ENCODE measurements at places on chromosomes 3 and 15.

GRCh38 chr15:36911322-36911944 is 188.9 kb downstream of the MEIS2 start:
- DNase-seq = peak; percentile 45

DNA sequence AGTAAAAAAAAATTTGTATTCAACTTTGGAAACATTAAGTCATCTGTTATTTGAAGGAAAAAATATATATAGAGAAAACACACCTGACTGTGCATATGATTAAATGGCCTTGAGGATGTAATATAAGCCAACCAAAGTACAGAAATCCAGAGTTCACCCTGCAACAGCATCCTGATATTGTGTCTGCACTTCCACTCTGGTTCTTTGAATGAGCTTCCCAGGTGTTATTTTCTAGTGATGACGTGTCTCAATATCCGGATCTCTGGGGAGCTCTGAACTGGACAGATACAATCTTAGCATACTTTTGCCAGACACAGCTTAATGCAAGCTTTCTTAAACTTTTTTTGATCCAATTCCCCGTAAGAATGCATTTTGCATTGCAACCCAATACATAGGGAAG is 19.5 kb upstream of the PIK3CB start:
- DNase-seq = no peak

DNA sequence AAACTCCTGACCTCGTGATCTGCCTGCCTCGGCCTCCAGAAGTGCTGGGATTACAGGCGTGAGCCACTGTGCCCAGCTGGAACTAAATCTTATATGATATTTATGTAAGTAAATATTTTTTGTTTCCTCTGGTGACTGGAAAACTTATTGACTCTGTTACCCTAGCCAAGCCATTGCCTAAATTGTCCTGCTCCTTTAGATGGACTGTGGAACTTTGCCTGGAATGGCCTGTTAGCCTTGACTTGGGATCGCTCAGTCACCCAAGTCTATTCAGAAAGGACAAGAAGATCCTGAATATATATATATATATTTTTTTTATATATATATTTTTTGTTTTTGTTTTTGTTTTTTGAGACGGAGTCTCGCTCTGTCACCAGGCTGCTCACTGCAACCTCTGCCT is 113.9 kb downstream of the PDE8A start:
- no peak for DNase-seq

GRCh38 chr15:69046781-69047180 is 32.3 kb downstream of the NOX5 start:
- DNase-seq = no peak

GRCh38 chr3:150631515-150632221 is 28.5 kb downstream of the SELENOT start:
- no peak for DNase-seq

DNA sequence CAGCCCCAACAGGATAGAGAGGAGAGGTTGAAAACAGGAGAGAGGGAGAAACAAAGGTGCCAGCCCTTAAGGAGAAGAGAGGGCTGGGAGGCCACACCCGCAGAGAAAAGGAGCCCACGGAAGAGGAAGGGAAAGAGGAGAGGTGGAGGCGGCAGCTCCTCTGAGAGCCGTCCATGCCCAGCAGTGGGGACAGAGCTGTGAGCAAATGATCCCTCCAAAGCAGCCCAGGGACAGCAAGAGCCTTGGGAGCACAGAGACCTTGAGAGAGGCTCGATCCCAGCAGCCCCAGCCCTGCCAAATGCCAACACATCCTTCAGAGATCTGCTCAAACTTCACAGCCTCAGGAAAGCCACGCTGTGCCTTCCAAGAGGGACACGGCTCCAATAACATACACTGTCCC is 66.7 kb upstream of the CORO2B start:
- DNase-seq = no peak

- no peak for DNase-seq
Observed at GRCh38 chr15:85760049-85760448, 34.7 kb downstream of the KLHL25 start.

GRCh38 chr15:31324186-31324585 is 2.4 kb upstream of the KLF13 start:
- DNase-seq = no peak

DNA sequence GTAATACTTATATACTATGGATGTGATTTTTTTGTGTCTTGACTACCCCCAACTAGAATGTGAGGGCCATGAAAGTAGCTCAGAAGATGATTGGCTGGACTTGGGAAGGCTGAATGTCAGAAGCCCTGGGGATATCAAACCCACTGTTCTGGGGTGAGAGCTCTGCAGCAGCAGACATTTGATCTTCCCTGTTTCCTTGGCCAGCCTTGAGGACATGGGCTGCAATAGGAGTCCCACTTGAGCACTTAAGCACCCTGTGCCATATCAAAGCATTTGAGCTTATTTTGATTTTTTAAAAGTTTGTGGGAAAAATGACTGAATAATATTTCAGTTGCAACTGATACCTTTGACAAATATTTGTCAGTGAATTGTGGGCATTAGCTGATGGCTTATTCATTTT is 21.7 kb downstream of the GTF2E1 start:
- peak; percentile 29 for DNase-seq

DNA sequence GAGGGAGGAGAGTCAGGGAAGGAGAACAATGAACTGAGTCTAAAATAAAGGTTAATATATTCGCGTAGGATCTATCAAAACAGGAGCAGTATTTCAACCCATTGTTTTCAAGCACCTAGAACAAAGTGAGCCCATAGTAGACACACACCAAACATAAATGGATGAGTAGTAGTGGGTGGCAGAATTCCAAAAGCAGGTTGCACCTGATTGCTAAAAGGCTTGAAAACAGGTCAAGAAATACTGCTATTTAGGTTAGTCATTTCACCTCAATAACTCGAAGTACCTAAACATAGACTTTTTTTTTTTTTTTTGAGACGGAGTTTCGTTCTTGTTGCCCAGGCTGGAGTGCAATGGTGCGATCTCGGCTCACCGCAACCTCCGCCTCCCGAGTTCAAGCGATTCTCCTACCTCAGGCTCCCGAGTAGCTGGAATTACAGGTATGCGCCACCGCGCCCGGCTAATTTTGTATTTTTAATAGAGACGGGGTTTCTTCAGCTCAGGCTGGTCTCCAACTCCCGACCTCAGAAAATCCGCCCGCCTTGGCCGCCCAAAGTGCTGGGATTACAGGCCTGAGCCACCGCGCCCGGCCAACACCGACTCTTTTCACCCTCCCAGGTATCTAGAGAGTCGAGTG is 855 bp upstream of the ABHD5 start:
- DNase-seq = no peak

GRCh38 chr15:99443056-99443756 is 122.6 kb upstream of the MEF2A start:
- DNase-seq = no peak

DNA sequence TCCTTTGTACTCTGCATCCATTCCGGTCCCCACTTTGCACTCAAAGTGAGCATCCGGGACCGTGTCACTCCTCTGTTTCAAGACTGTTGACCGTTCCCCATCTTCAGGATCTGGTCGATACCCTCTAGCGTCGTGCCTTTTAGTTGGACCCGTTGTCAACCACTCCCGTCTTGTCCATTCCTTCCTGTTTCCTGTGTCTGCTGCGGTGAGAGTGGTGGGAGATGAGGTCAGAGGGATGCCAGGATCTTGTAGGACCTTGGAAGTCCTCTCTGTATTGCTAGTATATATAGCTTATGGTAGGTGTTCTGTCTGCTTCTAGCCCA is 624 bp downstream of the BRK1 start:
- DNase-seq = peak; percentile 37

DNA sequence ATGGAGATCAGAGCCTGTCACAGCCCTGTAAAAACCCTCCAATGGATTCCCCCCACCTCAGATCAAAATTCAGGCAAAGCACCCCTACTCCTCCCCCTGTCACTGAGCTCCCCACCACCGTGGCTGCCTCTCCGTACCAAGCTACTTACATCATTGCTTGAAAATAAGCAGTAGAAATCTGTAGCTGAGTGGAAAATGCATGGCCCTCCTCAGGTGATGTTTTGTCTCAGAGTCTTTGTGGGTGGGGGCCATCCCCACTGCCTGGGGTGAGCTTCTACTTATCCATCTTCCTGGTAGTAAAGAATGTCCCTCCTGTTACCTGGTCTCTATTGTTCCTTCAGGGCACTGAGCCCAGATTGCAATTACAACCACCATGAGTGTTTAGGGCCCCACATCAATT is 34.5 kb downstream of the SLCO2A1 start:
- DNase-seq = no peak

DNA sequence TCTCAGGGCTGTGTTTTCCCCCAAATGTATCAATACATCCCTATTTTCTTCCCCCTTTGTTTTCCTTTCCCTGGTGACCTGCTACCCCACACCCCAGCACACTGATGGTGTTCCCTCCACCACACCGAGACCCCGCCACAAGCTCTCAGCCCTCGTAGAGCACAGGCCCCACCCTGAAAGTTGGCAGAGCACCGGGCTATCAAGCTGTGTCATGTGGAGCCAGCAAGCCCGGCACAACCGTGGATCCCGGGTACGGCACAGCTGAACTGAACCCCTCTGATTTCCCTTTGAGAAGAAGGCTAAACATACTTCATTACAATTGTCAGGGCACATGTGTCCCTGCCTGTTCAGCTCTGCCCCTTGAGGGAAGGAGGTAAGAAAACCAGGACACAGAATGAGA is 69.9 kb downstream of the LRIG1 start:
- DNase-seq = no peak

GRCh38 chr15:40787991-40788390 is 18.2 kb downstream of the C15orf62 start:
- no peak for DNase-seq

- DNase-seq = peak; percentile 31
Observed at GRCh38 chr15:83283813-83284558, 478 bp downstream of the BNC1 start.

GRCh38 chr15:69265347-69265955 is 33.3 kb upstream of the PAQR5 start:
- peak; percentile 28 for DNase-seq

GRCh38 chr3:147391781-147392624 is 14.3 kb downstream of the ZIC4 start:
- peak; percentile 88 for DNase-seq

- peak; percentile 87 for DNase-seq
Observed at GRCh38 chr3:148319161-148319915, 378.4 kb upstream of the AGTR1 start.

DNA sequence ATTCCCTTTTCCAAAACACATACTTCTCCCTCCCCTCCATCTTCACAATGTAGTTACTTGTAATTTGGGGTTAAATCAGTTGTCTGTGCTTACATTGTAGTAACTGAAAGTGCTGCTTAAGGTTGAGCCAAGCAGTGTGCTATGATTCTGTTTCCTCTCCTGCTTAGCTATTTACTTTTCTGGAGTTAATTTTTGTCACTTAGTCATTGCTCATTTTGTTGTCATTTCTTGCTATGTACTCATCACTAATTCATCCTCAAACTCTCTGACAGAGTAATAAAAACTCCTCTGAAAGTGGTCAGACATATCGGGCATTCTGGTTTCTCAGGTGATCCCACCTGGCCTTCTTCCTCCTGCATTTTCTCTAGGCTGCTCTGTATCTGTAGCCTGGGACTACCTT is 80.7 kb downstream of the PPARG start:
- DNase-seq = no peak

DNA sequence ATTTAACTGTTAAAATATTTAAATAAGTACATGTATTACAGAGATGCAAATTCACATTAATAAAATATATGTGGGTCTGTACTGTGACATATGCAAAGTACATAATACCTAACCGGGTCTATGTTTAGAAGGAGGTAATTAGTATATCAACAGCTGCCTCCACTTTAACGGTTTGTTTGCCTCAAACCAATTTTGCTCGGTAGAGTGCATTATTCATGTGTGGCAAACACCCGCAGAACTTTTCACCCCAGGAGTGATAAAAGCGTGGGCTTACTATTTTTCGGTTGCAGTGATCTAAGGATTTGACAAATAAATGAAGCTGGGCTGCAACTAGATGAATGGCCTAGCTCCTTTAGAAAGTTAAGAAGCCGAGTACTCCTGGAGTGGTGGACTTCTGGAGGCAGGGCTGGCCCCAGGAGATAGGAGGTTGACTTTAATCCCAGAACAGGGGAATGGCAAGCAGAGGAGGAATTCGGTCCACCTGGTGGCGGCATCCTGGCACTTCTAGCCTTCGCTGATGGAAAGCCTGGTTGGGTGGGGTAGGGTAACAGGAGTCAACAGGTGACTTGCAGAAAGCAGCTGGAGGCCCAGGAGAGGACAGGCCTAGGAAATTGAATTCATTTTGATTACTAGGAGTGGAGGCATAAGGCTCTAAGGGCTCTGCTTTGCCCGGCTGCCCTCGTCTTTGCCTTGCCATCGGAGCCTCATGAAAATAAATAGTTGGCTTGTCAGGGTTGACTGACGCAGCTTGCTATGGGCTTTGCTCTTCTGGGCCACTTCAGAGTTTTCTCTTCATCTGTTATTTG is 2.4 kb downstream of the SLCO3A1 start:
- DNase-seq = no peak

DNA sequence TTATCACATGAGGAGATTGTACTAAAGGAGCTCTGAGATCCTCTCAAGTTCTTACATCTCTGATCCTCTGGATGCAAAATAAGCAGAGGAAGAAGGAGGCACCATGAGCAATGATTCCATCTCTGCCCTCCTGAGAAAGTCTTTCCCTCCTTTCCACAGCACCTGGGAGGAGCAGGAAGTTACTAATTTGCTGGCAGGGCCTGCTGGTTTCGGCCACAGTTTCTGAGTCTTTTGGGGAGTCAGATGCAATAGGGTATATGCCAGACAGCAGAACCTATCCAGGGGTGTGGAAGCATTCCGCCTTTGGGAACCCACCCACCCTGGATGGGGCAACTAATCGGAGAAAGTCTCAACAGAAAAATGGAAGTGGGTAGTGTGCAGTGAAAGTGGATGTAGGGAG is 38.5 kb upstream of the SPTSSB start:
- no peak for DNase-seq

GRCh38 chr15:88108991-88109390 is 147.5 kb downstream of the NTRK3 start:
- DNase-seq = no peak

DNA sequence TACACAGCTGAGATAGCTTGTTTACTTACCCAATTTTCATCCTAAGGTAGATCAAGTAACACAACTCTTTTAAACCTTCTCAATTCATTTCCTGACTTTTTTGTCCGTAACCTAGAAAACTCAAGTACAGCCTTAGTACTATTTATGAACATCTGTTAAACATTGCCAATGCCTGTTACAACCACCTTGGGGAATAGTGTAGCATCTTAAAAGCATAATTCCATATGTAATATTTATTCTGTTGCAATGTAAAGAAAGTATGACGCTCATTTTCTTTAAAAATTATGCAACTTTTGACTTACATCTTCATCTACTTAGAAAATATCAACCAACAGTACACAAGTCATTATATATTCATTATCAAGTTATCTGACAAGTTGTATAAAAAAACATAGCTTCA is 54.6 kb downstream of the SUCLG2 start:
- DNase-seq = peak; percentile 9

DNA sequence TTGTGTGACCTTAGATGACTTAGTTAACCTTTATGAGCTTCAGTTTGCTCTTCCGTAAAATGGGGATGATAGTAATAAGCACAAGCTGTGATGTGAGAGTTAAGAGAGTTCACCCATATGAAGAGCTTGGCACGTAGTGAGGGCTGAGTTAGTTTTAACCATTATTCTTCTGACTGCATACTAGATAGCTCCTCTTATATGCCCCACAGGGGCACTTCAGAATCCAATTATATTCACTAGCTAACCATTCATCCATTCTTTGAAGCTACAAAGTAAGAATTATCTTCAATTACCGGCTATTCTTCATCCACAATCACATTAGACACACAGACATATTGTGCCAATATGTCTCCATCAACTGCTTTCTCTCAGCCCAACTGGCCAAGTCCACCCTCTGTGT is 159.0 kb upstream of the STT3B start:
- DNase-seq = no peak

Measured in fibroblast of skin of right quadriceps (primary cell).